Right lung (tissue), 10 donors: ENCODE measurements at places on chromosomes 1 and 21. TPM values are rescaled to one million over a fixed set of nuclear protein-coding genes. Genes with fewer than 3 reads are reported as not detected.

TTC22 gene
- polyA plus RNA-seq, result 4.9 TPM

DNA sequence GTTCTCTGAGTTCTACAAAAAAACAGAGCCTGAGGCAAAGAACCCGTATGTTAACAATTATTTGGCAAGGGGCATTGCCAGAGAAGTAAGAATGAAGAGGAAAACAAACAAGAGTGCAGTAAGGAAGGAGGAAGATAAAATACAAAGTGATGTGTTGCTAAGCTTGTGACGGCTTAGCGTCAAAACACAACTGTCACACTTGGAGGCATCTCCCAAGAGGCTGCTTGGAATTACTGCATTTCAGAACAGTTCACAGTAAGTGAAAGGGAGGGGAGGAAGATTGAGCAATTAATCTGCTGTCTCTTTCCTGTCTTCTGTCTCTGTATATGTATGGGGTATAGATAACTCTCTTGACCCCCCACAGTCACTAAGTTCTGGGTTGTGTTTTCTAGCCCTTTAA, 1017.0 kb upstream of the TMPRSS15 start:
- DNase-seq, result no peak

- DNase-seq, result no peak
These were observed 12.3 kb downstream of the ID3 start for GRCh38 chr1:23546897-23547584.

GRCh38 chr1:32766328-32766972, 50.7 kb downstream of the YARS1 start:
- DNase-seq, result no peak

ACTL8 gene
- not detected for polyA plus RNA-seq

TMEM54 gene
- 21.4 TPM for polyA plus RNA-seq

OR2L3 gene
- polyA plus RNA-seq, result not detected

DNA sequence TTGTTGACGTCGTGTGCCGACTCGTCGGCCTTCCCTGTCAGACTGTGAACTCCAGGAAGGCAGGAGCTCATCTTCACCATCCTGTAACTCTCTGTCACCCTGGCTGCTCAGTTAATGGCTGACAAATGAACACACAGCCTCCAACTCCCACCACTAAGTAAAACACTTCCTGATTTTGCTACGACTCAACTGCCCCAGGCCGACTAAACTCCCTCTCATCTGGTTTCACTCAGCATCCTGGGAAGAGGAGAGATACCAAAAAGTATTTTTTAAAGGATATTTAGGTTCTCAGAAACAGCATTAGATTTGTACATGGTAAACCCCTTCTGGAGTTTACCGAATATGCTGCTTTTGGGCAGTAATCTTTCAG, 18.2 kb upstream of the LHX4 start:
- no peak for DNase-seq

SPRR4 gene
- not detected for polyA plus RNA-seq

DNA sequence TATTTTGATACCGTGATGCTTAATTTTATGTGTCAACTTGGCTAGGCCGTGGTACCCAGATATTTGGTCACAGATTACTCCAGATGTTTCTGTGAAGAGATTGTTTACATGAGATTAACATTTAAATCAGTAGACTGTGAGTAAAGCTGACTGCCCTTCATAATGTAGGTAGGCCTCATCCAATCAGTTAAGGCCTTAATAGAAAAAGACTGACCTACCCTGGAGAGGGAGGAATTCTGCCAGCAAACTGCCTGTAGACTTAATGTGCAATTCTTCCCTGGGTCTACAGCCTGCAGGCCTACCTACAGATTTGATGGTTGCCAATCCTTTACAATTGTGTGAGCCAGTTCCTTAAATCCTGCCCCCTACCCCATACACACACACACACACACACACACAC, 4.3 kb downstream of the SETSIP start:
- DNase-seq, result no peak

DNA sequence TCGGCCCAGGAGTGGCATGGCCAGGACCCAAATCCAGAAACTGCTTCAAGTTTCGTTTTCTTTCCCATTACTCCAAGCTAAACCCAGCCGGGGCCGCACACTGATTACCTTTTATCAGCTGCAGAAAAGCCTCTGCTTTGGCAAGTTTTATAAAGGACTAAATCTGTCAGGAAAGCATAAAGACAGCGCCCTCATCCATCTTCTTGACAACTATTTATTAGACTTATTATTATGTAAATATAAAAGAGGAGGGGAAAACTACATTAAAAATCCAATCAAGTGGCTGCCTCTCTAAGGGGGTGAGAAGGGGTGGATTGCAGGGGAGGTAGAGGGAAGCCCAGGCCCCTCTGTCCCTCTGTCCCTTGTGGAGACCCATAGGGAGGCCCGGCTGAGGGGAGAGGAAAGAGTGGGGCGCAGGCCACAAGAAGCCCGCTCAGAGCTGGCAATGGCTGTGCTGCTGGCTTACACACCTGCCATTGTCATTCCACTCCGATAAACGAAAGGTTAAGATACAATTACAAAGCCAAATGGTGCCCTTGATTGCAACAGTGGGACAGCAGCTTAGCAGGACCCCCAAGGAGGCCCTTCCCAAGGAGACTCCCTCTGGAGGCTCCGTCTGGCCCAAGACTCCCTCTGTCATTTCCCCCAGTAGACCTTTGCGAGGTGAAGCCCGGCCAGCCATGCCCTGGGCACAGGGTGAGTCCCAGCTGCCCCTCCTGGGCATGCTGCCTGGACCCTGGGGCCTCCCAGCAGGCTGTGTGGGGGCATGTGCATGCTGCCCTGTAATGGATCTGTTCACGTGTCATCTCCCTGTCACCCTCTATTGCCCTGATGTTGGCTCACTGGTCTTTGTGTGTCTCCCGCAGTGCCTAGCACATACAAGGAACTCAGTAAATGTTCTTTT, 45.4 kb downstream of the KCND3 start:
- no peak for DNase-seq

DNA sequence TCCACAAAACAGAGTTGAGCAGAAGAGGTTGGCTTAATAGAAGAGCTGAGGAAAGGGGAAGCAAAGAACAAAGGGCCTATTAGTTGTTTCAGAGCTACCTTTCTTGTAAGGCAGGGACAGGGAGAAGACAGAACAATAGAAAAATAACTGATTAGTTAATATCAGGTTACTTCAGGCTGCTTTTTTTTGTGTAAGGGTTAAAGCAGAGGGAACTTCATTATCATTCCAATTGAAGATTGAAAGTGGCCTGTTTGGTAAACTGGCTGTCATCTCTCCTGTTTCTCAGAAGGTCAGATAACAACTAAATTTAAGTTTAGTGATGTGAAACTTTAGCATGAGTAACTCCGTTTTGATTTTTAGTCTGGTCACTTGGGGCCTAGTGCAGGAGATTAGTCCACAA, 22.3 kb downstream of the CDC42 start:
- no peak for DNase-seq

GRCh38 chr1:242019018-242019417, 20.1 kb upstream of the MAP1LC3C start:
- DNase-seq, result no peak

DNA sequence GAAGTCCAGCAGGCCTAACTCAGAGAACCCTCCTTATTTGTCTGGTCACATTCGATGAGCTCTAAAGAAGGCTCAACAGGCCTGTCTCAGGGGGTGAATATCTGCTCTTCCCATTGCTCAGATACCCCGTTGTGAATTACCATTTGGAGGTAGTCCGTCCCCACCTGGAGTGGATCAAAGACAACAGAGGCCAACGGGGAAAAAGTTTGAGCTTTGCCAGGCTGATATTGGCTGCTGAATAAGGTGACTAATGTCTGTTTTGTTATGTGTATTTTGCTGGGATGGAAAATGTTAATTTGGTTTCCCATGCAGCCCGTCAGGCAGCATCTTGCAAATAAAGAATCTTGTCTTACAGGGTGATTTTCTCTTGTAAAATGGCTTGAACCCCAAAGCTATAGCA, 69.2 kb upstream of the EPS8L3 start:
- DNase-seq, result no peak

DNA sequence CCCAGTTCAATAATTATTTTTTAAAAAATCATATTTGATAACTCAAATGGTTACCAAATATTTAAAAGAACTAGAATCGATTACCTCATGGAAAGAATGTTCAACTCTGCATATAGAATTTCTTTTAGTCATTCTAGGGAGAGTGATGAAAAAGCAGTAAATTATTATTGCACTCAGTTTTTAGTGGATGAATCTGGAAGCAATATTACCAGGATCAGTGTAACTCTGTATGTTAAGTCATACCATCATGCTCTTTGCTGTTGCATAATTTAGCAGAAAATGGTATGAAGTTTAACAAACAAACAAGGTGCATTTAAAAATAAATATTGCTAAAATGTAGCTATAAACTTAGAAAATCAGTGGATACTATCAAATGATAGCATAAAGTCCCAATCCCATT, 46.1 kb upstream of the ARHGAP29 start:
- no peak for DNase-seq

DNA sequence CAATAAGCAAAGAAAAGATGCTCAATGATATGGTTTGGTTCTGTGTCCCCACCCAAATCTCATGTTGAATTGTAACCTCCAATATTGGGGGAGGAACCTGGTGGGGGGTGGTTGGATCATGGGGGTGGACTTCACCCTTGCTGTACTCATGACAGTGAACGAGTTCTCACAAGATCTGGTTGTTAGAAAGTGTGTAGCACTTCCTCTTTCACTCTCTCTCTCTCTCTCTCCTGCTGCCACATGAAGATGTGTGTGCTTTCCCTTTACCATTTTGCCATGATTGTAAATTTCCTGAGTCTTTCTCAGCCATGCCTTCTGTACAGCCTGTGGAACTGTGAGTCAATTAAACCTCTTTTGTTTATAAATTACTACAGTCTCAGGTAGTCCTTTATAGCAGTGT, 248.4 kb downstream of the HHIPL2 start:
- no peak for DNase-seq

DNA sequence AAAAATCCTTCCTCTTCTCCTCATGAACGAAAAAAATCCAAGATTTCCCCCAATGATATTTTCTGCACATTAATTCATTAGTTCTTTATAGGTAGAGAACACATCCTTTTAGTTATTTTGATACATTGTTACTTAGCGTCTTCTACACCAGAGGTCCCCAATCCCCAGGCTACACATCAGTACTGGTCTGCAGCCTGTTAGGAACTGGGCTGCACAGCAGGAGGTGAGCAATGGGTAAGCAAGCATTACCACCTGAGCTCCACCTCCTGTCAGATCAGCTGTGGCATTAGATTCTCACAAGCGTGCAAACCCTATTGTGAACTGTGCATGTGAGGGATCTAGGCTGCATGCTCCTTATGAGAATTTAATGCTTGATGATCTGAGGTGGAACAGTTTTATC, 13.0 kb downstream of the EXTL2 start:
- no peak for DNase-seq

OR6K3 gene
- not detected for polyA plus RNA-seq

UTS2 gene
- not detected for polyA plus RNA-seq

- peak; percentile 44 for DNase-seq
These were observed 2.9 kb downstream of the ARF1 start for GRCh38 chr1:228085287-228085951.

DNA sequence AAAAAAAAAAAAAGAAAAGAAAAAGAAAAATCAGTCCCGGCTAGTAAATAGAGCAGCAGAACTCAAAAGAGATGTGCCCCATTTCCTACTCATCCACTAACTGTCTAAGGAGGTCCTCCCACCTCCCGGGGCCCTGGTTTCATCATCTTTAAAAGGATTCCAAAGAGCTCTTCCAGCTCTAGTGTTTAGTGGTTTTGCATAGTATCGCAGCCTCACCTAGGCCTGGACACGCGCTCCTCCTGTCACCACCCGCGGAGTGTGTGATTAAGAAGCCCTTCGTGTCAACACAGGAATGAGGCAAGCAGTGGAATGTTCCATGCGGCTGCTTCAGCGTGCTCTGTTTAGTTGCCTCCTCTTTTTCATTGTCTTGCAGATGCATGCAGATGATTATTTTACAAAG, 49.0 kb downstream of the LBR start:
- DNase-seq, result no peak

CLEC20A gene
- polyA plus RNA-seq, result 0.15 TPM

DNA sequence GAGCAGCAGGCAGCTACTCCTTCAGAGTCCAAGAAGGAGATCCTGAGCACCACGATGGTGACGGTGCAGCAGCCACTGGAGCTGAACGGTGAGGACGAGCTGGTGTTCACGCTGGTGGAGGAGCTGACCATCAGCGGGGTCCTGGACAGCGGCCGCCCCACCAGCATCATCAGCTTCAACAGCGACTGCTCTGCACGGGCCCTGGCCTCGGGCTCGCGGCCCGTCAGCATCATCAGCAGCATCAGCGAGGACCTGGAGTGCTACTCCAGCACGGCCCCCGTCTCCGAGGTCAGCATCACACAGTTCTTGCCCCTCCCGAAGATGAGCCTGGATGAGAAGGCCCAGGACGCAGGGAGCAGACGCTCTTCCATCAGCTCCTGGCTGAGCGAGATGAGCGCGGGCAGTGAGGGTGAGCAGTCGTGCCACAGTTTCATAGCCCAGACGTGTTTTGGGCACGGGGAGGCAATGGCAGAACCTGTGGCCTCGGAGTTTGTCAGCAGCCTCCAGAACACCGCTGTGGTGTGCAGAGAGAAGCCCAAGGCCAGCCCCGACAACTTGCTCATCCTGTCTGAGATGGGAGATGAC, 531.8 kb downstream of the KIF26B start:
- no peak for DNase-seq

- DNase-seq, result no peak
These were observed 25.4 kb upstream of the FMO1 start for GRCh38 chr1:171222936-171223335.

GRCh38 chr1:207500306-207500705, 4.3 kb downstream of the CR1 start:
- no peak for DNase-seq

- no peak for DNase-seq
These were observed 19.8 kb downstream of the CNN3 start for GRCh38 chr1:94907136-94907535.

DNA sequence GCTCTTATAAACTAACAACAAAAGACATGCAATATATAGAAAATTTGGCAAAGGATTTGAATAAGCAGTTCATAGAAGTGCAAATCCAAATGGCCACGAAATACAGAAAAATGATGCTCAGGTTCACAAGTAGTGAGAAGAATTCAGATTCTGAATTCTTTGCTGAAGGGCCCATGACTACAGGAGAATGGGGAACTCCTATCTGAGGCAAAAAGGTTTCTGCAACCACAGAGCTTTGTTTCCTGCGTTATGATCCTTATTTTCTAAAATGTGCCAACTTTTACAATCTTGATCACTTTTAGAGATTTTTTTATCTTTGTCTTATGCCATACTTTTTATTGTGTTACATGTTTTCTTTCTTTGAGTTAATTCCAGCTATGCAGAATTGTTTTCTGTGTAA, 91.3 kb downstream of the ITSN1 start:
- DNase-seq, result no peak

PLEKHA6 gene
- 20.4 TPM for polyA plus RNA-seq

SPRTN gene
- polyA plus RNA-seq, result 17.3 TPM

GRCh38 chr1:178374016-178374415, 122.7 kb downstream of the CLEC20A start:
- no peak for DNase-seq

DNA sequence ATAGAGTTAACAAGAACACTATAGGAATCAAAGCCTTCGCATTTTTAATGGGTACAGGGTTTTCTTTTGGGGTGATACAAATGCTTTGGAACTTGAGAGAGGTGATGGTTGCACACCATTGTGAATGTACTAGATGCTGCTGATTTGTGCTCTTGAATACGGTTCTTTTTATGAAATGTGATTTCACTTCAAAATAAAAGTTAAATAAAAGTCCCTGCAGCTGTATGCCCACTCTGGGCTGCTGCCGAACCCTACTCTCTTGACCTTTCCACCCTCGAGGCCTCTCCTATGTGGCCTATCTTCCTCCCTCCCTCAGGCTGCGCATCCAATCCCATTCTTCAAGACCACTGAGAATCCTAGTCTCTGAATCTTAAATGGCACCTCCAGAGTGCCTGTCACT, 168.5 kb upstream of the AJAP1 start:
- DNase-seq, result no peak

- DNase-seq, result no peak
These were observed 63.0 kb downstream of the DISP1 start for GRCh38 chr1:222877854-222878253.
